ENCODE measurements at places on chromosomes 2 and 18.

DNA sequence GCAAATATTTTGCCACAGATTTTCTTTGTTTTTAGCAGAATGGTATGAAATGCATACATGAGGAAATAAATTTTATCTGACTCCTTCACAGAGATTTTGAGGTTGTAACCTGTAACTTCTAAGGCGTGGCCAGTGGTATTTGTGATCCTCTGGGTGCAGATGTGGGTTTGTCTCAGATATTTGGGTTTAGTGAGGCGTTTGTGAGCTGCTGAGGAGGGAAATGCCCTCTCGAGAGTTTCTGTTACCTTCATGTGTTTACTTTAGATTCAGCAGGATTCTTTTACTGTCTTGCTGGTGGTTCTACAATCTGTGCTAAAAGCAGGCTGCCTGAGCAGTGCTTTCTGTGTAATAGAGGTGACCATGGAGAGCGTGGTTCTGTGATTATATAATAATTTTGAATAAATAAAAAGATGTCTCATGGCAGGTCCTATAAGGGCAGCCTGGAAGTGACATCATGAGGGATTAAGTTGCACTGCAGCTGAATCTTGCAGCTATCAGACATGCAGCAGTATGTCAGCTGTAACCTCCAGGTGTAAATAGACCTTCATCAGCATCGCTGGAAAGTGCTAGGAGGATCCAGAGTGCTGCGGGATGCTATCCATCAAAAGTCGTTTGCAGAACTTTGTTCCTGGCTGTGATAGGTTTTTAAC is 34.1 kb downstream of the TANC1 start:
- no peak for DNase-seq

DNA sequence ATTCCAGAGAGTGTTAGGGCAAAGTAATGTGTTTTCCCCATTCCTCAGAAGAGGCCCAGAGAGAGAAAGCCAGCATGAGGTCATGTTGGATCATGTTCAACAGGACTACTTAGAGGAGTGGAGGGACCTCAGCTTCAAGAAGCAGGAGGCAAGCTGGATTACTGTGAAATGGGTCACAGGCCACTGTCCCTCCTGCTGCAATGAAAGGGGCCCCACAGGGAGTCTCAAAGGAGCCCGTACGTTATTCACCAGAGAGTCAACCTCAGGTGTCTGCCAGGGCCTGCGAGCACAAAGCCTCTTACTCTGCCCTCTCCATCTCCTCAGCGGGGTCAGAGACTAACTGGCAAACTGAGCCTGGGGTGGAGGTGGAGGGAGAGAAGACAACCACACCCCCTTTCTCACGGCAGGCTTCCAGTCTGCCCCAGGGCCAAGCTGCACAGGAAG is 27.2 kb upstream of the ACYP2 start:
- DNase-seq: no peak

GRCh38 chr2:80242355-80242910 is 62.1 kb downstream of the LRRTM1 start:
- DNase-seq: no peak

- DNase-seq: no peak
These were observed 82.0 kb upstream of the ITGB6 start for GRCh38 chr2:160282063-160282580.

- DNase-seq: no peak
These were observed 195.7 kb upstream of the ID2 start for GRCh38 chr2:8486141-8486540.

GRCh38 chr18:25360301-25360899 is 8.4 kb upstream of the ZNF521 start:
- DNase-seq: no peak

GRCh38 chr2:82811946-82812345 is 1647.1 kb downstream of the SUCLG1 start:
- no peak for DNase-seq

DNA sequence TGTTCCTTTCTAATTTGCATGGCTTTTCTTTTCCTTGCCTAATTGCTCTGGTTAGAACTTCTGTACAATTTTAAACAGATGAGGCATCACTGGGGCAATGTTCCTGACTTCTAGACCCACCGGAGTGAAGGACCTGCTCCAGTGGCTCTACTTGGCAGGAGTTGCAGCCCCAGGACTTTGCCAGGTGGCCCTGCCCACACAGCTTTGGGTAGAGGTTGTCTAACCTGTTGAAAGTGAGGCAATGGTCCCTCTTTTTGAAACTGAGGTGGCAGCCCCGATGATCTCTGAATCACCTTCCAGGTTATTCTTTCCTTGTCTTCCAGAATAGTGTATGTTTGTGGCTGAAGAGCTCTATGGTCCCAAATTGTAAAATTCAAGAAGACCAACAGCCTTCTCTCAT is 29.9 kb upstream of the ZNF512 start:
- no peak for DNase-seq

GRCh38 chr2:227188292-227188691 is 23.9 kb downstream of the COL4A3 start:
- no peak for DNase-seq

- DNase-seq: no peak
These were observed 31.4 kb downstream of the ATF2 start for GRCh38 chr2:175136334-175137215.

DNA sequence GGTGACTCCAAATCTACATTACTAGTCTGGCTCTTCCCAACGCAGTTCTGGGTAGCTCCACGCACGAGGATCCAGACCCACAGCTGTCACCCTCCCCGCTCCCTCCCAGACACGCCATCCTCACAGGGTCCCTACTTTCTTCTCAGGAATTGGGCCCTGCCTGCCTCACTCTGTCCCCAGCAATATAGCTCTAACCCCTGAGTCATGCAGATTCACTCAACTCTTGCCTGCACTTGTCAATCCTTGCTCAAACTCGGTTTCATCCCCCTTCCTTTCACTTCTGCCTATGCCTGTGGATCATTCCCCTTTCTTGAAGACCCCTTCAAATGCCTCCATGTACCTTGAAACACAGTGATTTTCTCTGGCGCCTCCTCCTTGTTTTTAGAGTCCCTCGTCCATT is 5.0 kb downstream of the ST8SIA5 start:
- DNase-seq: no peak

- no peak for DNase-seq
These were observed 236.7 kb downstream of the FHOD3 start for GRCh38 chr18:36534154-36534688.

- DNase-seq: no peak
These were observed 17.1 kb upstream of the NFE2L2 start for GRCh38 chr2:177281400-177282180.

GRCh38 chr2:43133708-43134570 is 92.5 kb downstream of the ZFP36L2 start:
- DNase-seq: peak; percentile 63

DNA sequence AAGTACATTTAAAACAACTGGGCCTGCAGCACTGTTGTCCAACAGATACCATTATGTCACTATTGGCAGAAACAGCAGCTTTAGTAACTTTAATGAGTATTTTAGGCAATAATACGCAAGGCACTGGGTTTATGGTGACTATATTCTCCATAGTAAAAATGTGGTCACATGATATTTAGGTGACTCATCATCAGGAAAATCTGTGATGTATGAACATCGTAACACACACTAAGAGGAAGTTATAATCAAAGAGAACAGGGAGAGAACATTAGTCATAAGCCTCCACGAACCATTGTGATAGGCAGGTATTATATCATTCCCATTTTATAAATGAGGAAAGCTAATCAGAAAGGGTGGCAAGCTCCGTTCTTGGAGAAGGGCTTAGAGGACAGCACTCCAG is 36.9 kb downstream of the RAPH1 start:
- DNase-seq: no peak

- DNase-seq: no peak
These were observed 325.1 kb upstream of the RAB6C start for GRCh38 chr2:129654331-129654730.

- no peak for DNase-seq
These were observed 8.9 kb upstream of the KCNK3 start for GRCh38 chr2:26683583-26683982.

GRCh38 chr2:53701221-53701620 is 66.4 kb upstream of the CHAC2 start:
- no peak for DNase-seq

DNA sequence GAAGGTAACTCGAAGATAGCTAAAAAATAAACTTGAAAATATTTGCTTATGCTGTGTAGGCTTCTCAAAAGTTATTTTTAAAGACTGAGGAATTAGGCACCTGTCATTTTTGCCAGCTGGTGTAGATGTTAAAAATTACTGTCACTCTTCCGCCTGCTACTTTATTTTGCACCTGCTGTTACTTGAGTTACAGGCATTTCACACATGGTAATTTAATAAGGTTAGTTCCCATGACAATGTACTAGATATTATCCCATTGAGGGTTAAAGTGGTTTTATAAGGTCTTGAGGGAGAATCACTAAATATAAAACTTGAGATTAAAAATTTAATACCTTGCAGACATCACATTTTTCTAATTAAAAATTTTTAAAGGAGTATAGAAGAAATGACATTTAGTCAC is 26.6 kb downstream of the MYL1 start:
- no peak for DNase-seq

- no peak for DNase-seq
These were observed 75.5 kb downstream of the TRABD2A start for GRCh38 chr2:84805250-84805958.

- no peak for DNase-seq
These were observed 55.3 kb upstream of the AFF3 start for GRCh38 chr2:100197631-100198153.

- DNase-seq: no peak
These were observed 30.1 kb downstream of the COPS9 start for GRCh38 chr2:240105982-240106381.

DNA sequence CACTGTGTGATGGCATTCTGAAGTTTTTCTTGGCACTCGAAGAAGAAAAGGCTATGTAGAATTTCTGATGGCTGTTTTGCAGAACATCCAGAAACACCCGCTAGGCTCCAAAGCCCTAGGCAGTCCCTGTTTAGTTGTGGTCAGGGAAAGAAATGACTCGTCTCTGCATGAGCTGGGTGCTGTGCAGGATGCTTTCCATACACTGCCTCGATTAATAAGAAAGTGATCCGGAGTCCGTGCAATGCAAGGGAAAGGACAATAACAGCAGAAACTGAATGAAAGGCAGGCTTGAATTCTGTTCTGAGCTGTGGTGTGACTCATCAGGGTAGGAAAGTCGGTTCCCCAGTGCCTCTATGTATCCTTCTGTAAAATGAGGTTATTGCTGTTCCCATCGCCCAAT is 18.7 kb downstream of the MAPRE3 start:
- DNase-seq: no peak

DNA sequence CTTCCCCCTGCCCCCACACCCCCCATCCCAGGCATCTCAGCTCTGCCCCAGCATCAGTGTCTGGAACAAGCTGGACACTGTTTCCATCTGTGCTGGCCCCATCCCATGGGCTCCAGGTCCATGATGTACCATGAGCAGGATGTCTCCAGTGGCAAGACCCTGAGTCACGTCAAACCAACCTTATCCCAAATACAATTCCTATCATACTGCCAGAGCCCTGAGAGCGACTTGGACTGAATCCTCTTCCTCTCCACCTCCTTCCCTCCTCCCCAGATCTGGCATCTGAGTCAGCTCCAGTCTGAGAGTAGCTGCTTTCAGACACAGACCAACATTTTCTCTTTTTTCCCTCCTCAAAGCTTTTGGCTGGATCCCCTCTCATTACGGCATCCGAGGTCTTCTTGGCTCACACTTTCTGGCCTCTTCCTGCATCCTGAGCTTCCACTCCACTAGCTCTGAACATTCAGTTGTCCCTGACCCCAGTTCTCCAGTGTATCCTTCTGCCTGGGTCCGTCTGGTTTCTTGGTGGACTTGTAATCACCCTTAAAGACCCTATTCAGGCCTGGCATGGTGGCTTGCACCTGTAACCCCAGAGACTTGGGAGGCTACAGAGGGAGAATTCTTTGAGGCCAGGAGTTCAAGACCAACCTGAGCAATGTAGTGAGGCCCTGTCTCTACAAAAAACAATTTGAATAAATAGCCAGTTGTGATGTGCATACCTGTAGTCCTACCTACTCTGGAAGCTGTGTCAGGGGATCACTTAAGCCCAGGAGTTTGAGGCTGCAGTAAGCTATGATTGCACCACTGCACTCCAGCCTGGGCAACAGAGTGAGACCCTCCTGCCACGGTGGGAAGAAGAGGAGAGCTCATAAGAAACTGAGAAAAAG is 68.3 kb downstream of the ACKR3 start:
- DNase-seq: no peak

- no peak for DNase-seq
These were observed 231.1 kb downstream of the ANKRD30B start for GRCh38 chr18:14978962-14979535.

DNA sequence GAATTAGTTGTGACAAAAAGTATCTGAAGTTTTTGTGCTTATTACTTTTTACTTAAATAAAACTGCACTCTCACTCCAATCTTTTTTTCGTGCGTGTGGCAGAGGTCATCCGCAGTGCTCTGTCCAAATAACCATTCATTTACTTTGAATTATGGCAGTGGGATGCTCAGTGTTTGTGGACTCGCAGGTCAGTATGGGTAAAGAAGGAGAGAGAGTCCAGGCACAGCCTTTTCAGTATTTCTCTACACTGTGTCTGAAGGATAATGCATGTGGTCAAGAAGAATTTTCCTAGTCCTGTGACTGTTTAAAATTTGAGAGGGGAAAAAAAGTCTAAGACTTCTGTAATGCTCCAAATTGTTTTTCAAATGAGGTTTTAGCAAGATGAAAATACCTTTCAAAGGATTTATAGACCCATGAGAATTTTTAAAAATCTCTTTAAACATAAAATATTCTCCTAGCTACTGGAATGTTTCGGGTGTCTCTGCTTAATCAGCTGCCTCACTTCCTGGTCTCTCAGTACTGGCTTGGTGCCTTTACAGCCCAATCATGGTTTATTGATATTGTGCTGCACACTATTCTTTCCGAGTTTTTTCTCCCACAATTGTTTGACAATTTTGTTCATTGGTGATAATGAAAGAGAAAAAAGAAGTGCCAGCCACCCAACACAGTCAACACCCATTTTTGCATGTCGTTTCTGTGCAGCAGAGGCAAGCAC is 453.2 kb downstream of the PTPRM start:
- no peak for DNase-seq

GRCh38 chr2:86039178-86039962 is 66.3 kb downstream of the POLR1A start:
- no peak for DNase-seq

- DNase-seq: no peak
These were observed 116.0 kb upstream of the SIX2 start for GRCh38 chr2:45125232-45125631.

DNA sequence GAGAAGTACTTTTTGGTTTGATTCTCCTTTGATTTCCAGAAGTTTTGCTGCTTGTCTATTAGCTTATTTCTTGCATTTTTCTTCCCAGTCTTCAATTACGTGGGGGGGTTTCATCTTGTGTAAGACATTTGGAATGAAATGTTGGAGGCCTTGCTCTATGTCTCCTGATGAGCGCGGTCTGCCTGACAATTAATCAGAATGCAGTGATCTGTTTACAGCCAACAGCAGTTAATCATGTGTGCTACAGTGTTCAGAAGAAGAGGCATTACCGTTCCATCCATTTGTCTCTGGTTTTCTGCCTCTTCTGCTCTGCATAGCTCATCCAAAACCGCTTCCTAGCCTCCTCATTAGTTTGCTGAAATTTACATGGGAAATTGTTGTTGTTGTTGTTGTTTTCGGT is 134.4 kb upstream of the ST6GAL2 start:
- no peak for DNase-seq

All from activated T-cell treated with anti-CD3 and anti-CD28 coated beads for 1 hour (primary cell).